Dermis microvascular lymphatic vessel endothelial cell (primary cell): ENCODE measurements at places on chromosomes 5 and 9. TPM values are rescaled to one million over a fixed set of nuclear protein-coding genes. Genes with fewer than 3 reads are reported as not detected.

PCDHGA3 gene
- 0.13 and 0.63 TPM in 2 replicates for total RNA-seq

ACOT12 gene
- total RNA-seq, result not detected in 2 replicates

OTP gene
- total RNA-seq, result not detected in 2 replicates

FBN2 gene
- total RNA-seq, result 0.13 and 0.38 TPM in 2 replicates

LRRC26 gene
- total RNA-seq, result 0.13 TPM in 1 of 2 replicates, not detected in the other

ZNF367 gene
- total RNA-seq, result 4.2 and 6.3 TPM in 2 replicates

RNF208 gene
- under 0.01 and 0.13 TPM in 2 replicates for total RNA-seq

EPB41L4B gene
- total RNA-seq, result 0.39 and 0.51 TPM in 2 replicates

SOHLH1 gene
- total RNA-seq, result under 0.01 TPM in 1 of 2 replicates, not detected in the other

SLC4A9 gene
- total RNA-seq, result not detected in 2 replicates

IFNB1 gene
- not detected in 2 replicates for total RNA-seq

CNTFR gene
- not detected in 2 replicates for total RNA-seq

CRHBP gene
- 0.25 TPM in 1 of 2 replicates, not detected in the other for total RNA-seq

CDKN2A gene
- 4.2 and 6.3 TPM in 2 replicates for total RNA-seq

ALAD gene
- total RNA-seq, result 12.9 and 13.6 TPM in 2 replicates

BHMT gene
- total RNA-seq, result not detected in 2 replicates

HMMR gene
- total RNA-seq, result 5.7 and 27.1 TPM in 2 replicates

PKD2L2 gene
- total RNA-seq, result not detected in 2 replicates

UNC5A gene
- total RNA-seq, result 0.26 and 0.63 TPM in 2 replicates

RAPGEF6 gene
- 13.7 and 15.8 TPM in 2 replicates for total RNA-seq

STXBP1 gene
- 10.8 and 13.0 TPM in 2 replicates for total RNA-seq

LURAP1L gene
- 2.5 and 2.6 TPM in 2 replicates for total RNA-seq

HACD4 gene
- total RNA-seq, result 0.25 and 0.26 TPM in 2 replicates

IL33 gene
- total RNA-seq, result 2.8 and 9.9 TPM in 2 replicates

FGF10 gene
- not detected in 2 replicates for total RNA-seq

IL4 gene
- not detected in 2 replicates for total RNA-seq

C5orf52 gene
- total RNA-seq, result not detected in 2 replicates

PIP5K1B gene
- total RNA-seq, result under 0.01 TPM in 2 replicates

C5orf34 gene
- 1.6 and 3.7 TPM in 2 replicates for total RNA-seq

TNFSF8 gene
- not detected in 2 replicates for total RNA-seq

CDH9 gene
- not detected in 2 replicates for total RNA-seq

ECSCR gene
- total RNA-seq, result 406 and 421 TPM in 2 replicates

UTP15 gene
- 12.6 and 15.9 TPM in 2 replicates for total RNA-seq

NDFIP1 gene
- total RNA-seq, result 32.9 and 46.5 TPM in 2 replicates

SPINK5 gene
- total RNA-seq, result 0.13 TPM in 1 of 2 replicates, not detected in the other

BOD1 gene
- 38.9 and 50.2 TPM in 2 replicates for total RNA-seq

ADGRV1 gene
- 0.13 and 0.25 TPM in 2 replicates for total RNA-seq

EQTN gene
- total RNA-seq, result under 0.01 TPM in 1 of 2 replicates, not detected in the other

IFNA13 gene
- total RNA-seq, result not detected in 2 replicates

RANBP3L gene
- under 0.01 and 0.13 TPM in 2 replicates for total RNA-seq

ELAVL2 gene
- 0.25 and 0.77 TPM in 2 replicates for total RNA-seq

SPATA31A3 gene
- total RNA-seq, result not detected in 2 replicates
